GM23338 (cell line): ENCODE measurements at places on chromosomes 3 and 15.
A peak's percentile ranks its signal among the peaks of the same experiment; 100 is the strongest.

GRCh38 chr15:31262901-31263671, 63.5 kb upstream of the KLF13 start:
- no peak overlapping the region for H3K4me3 ChIP-seq
- no peaks in the 10 kb centered on the region for H3K36me3 ChIP-seq
- H3K27ac ChIP-seq, result no peak overlapping the region
- H3K27me3 ChIP-seq, result no peaks in the 10 kb centered on the region

GRCh38 chr3:124800511-124801258, 70.4 kb downstream of the UMPS start:
- peak overlapping the region; percentile 78; the same call in 1 of the 2 replicates for H3K27ac ChIP-seq
- no peaks in the 10 kb centered on the region for H3K27me3 ChIP-seq
- peaks cover 5% of the 10 kb centered on the region for H3K36me3 ChIP-seq
- 0 out of 2 replicates have a peak, but pooled peaks cover 5% of the 10 kb centered on the region for H3K4me1 ChIP-seq

GRCh38 chr3:66904831-66905493, 93.1 kb upstream of the KBTBD8 start:
- no peaks in the 10 kb centered on the region for H3K27me3 ChIP-seq
- no peak overlapping the region for H3K4me3 ChIP-seq
- H3K4me1 ChIP-seq, result no peaks in the 10 kb centered on the region
- DNase-seq, result no peak
- H3K27ac ChIP-seq, result no peak overlapping the region
- H3K36me3 ChIP-seq, result no peaks in the 10 kb centered on the region; the same call in 1 of the 2 replicates

DNA sequence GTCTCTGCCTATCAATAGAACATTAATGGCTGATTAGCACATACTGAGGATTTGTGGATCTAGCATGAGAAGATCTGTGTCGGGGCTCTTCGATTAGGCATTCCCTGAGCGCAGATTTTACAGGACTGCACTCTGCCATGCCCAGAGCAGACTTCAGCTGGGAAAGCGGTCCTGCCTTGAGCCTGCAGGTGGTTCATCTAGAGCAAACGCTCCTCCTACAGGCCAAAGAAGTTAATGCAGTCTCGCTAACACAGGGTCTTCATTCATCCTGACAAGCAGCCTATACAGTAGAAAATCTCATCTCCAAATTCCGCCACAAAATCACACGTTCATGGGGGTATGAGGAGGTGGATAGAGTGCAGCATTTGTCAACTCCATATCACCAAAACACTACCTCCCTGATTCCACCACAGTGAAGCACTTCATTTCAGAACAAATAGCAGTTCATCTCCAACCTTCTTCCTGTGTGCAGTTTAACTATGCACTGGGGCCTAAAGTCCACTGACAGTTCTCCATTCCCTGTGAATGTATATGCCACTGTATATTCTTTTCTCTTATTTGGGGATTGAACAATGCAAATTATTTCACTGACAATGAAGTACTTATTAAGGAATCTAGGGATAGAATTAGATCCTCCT, 405.8 kb downstream of the IGSF11 start:
- no peaks in the 10 kb centered on the region for H3K4me1 ChIP-seq
- peak; percentile 92 for DNase-seq
- H3K27ac ChIP-seq, result no peak overlapping the region
- no peaks in the 10 kb centered on the region for H3K36me3 ChIP-seq

DNA sequence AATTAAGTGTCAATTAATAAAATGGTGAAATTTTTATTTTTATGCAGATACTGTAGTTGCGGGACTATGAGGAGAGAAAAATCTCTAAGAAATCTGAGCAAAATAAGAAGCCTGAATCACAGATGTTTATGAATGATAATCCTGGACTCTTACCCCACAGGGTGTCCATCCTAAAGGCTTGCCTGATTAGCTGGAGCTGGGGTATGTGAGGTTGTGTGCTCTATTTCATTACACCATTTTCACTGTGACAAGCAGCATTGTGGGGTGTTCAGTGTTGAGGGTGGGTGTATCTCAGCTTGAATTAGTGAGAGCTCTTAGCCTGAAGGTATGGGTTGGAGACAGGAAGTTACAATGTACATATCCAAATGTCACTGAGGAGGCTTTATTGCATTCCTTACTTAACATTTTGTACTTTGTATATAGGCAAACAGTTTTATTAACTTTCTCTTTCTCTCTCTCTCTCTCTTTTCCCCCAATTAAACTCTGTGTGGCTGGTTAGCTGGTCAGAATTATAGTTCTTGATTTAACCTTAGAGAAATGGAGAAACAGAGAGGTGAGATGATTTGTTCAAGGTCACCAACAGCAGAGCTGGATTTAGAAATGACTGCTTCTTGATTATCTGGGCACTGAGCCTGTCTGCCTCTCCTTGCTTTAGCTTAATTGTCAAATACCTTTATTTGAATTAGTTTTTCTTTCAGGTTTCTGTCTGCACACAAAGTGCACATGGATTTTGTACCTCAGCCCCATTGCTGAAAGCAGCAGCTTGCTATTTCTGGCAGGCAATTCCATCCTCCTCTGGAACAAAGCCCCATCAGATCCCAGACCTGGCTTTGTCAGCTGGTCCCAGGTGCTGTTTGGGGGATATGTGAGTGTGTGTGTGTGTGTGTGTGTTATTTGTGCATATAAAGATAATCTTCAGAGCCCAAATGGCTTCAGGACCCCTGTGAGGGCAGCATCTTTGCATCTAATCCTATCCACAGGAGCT, 35.8 kb downstream of the GJD2 start:
- H3K27me3 ChIP-seq, result no peaks in the 10 kb centered on the region
- H3K4me1 ChIP-seq, result peaks cover 13% of the 10 kb centered on the region
- H3K36me3 ChIP-seq, result no peaks in the 10 kb centered on the region
- no peak overlapping the region for H3K4me3 ChIP-seq
- H3K27ac ChIP-seq, result no peak overlapping the region
- DNase-seq, result no peak

DNA sequence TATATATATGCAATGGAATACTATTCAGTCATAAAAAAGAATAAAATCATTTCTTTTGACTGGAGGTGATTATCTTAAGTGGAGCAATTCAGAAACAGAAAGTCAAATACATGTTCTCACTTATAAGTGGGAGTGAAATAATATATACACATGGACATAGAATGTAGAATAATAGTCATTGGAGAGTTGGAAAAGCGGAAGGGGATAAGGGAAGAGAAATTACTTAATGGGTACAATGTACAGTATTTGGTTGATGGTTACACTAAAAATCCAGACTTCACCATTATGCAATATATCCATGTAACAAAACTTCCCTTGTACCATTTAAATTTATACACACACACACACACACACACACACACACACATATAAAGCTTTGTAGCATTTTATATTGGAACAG, 84.3 kb downstream of the RAP2B start:
- no peaks in the 10 kb centered on the region for H3K27me3 ChIP-seq
- no peak for DNase-seq
- H3K36me3 ChIP-seq, result no peaks in the 10 kb centered on the region
- H3K4me1 ChIP-seq, result no peaks in the 10 kb centered on the region

DNA sequence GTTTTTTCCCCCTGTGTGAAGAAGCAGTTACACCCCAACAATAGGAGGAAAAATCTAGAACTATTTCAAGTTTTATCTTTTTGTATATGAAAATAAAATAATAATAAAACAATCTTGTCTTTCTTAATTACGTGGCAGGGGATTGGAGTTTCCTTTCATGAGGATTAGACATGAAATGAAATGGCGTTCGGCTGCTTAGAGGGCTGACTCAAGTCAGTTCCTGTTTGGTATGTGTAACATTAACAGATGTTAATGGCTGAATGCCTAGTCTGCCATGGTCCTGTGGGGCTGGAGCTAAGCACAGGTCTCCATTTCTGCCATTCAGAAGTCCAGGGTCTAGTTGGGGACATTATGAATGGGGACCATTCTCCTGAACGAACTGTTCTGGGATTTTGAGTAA, 3.1 kb upstream of the EXOG start:
- DNase-seq, result no peak
- peaks cover 7% of the 10 kb centered on the region for H3K4me1 ChIP-seq
- H3K27me3 ChIP-seq, result no peaks in the 10 kb centered on the region
- no peak overlapping the region for H3K4me3 ChIP-seq
- no peaks in the 10 kb centered on the region for H3K36me3 ChIP-seq

- no peaks in the 10 kb centered on the region for H3K36me3 ChIP-seq
- H3K4me3 ChIP-seq, result no peak overlapping the region
- H3K27me3 ChIP-seq, result no peaks in the 10 kb centered on the region
- peaks cover 49% of the 10 kb centered on the region for H3K4me1 ChIP-seq
- peak; percentile 89 for DNase-seq
- H3K27ac ChIP-seq, result no peak overlapping the region
Measured at GRCh38 chr3:30667280-30667651, 60.9 kb downstream of the TGFBR2 start.

- no peak overlapping the region for H3K27ac ChIP-seq
- DNase-seq, result peak; percentile 23
- no peaks in the 10 kb centered on the region for H3K27me3 ChIP-seq
- no peak overlapping the region for H3K4me3 ChIP-seq
- H3K36me3 ChIP-seq, result no peaks in the 10 kb centered on the region
Measured at GRCh38 chr3:42847731-42848130, 27.9 kb downstream of the CYP8B1 start.

- H3K4me1 ChIP-seq, result no peaks in the 10 kb centered on the region
- H3K27ac ChIP-seq, result no peak overlapping the region
- no peaks in the 10 kb centered on the region for H3K36me3 ChIP-seq
Measured at GRCh38 chr3:103127737-103128136, 692.9 kb downstream of the ZPLD1 start.

- no peak overlapping the region for H3K27ac ChIP-seq
- no peak overlapping the region for H3K4me3 ChIP-seq
- no peak for DNase-seq
- H3K27me3 ChIP-seq, result no peaks in the 10 kb centered on the region
- no peaks in the 10 kb centered on the region for H3K36me3 ChIP-seq
- H3K4me1 ChIP-seq, result no peaks in the 10 kb centered on the region
Measured at GRCh38 chr3:80275120-80275519, 507.3 kb upstream of the ROBO1 start.

GRCh38 chr3:67312155-67312554, 314.0 kb downstream of the KBTBD8 start:
- no peak overlapping the region for H3K27ac ChIP-seq
- H3K4me1 ChIP-seq, result peaks cover 16% of the 10 kb centered on the region; the same call in 1 of the 2 replicates
- H3K27me3 ChIP-seq, result no peaks in the 10 kb centered on the region
- DNase-seq, result no peak

DNA sequence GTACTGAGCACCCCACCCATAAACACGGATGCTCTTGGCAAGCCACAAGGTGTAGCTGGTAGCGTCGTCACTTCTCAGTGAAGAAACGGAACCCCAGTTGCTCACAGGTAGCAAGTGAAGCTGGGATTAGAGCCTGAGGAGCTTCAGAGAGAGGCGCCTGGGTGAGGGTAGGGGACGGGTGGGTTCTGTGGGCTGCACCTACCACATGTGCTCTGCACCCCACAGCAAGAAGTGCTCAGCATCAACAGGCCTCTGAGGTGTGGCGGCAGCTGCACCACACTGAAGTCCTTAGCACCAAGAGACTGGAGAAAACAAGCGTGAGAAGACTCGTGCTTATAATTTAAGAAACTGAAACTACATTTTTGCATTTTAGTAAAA, 9.8 kb downstream of the MAP6D1 start:
- no peaks in the 10 kb centered on the region for H3K4me1 ChIP-seq
- H3K27me3 ChIP-seq, result no peaks in the 10 kb centered on the region
- DNase-seq, result no peak
- H3K4me3 ChIP-seq, result no peak overlapping the region

DNA sequence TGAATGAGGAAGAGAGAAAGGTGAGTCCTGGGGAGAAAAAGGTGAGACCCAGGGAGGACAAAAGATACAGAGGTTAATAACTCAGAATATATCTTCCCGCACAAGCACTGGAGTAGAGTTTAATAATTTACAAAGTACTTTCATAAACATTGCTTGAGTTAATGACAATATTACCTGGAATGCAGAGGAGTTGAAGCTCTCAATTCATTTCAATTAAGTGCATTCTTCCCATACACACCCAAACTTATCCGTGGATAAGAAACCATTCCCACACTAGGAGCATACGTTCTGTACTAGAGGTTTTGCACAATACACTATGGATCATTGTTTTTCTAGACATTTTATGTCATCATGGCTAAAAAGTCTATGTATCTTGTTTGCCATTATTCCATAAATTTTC, 23.3 kb upstream of the KNG1 start:
- H3K27me3 ChIP-seq, result no peaks in the 10 kb centered on the region
- DNase-seq, result no peak
- no peak overlapping the region for H3K27ac ChIP-seq
- no peaks in the 10 kb centered on the region for H3K4me1 ChIP-seq
- no peaks in the 10 kb centered on the region for H3K36me3 ChIP-seq

DNA sequence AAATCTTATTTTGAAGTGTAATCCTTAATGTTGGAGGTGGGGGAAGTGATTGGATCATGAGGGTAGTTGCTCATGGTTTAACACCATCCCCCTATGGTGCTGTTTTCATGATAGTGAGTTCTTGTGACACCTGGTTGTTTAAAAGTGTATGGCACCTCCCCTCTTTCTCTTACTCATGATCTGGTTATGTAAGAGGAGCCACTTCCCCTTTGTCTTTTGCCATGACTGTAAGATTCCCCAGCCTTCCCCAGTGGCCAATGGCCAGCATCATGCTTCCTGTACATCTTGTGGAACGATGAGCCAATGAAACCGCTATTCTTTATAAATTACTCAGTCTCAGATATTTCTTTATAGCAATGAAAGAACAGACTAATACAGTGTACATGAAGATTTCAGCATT, 39.8 kb upstream of the GMNC start:
- no peak overlapping the region for H3K4me3 ChIP-seq
- no peaks in the 10 kb centered on the region for H3K4me1 ChIP-seq
- H3K27ac ChIP-seq, result no peak overlapping the region
- no peak for DNase-seq
- H3K27me3 ChIP-seq, result no peaks in the 10 kb centered on the region

DNA sequence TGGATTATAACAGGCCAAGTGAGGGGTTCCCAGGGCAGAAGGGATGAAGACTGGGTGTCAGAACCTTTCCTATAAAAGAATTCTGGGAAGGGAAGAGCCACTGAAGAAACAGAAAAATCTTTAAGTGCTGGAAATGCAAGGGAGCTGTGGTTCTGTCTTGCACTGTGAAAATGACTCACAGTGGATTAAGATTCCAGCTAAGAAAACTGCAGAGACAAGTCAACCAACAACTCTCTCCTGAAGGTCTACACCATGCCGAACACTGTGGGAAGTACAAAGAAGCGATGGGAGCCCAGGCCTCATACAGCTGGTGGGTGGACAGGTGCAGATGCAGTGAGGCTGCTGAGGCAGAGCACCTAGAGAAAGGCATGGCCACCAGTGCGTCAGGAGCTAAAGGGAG, 27.7 kb downstream of the ZDHHC3 start:
- no peaks in the 10 kb centered on the region for H3K27me3 ChIP-seq
- H3K27ac ChIP-seq, result no peak overlapping the region
- peaks cover 18% of the 10 kb centered on the region for H3K4me1 ChIP-seq
- no peak overlapping the region for H3K4me3 ChIP-seq

DNA sequence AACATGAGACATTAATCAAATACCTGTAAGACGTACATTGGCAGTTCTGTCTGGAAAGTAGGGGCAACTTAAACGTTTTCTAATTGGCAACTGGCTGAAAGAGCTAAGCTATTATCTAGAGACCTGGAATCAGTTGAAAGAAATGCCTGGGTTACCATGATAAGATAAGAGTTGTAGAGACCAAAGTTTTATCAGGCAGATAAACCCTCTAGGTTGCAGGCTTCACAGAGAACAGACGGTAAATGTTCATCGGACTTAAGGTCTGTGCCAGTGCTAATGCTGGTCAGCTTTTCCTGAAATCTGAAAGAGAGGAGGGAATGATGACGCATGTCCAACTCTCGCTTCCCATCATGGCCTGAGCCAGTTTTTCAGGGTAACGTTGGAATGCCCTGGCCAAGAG, 196.2 kb downstream of the ROBO2 start:
- H3K27ac ChIP-seq, result no peak overlapping the region
- H3K4me3 ChIP-seq, result no peak overlapping the region
- H3K4me1 ChIP-seq, result no peaks in the 10 kb centered on the region
- DNase-seq, result no peak
- H3K36me3 ChIP-seq, result 0 out of 2 replicates have a peak, but pooled peaks cover 3% of the 10 kb centered on the region

GRCh38 chr3:140373234-140373633, 304.6 kb upstream of the TRIM42 start:
- H3K36me3 ChIP-seq, result no peaks in the 10 kb centered on the region
- DNase-seq, result no peak
- no peaks in the 10 kb centered on the region for H3K4me1 ChIP-seq
- H3K27me3 ChIP-seq, result no peaks in the 10 kb centered on the region
